ENCODE measurements at places on chromosomes 5 and 9.

DNA sequence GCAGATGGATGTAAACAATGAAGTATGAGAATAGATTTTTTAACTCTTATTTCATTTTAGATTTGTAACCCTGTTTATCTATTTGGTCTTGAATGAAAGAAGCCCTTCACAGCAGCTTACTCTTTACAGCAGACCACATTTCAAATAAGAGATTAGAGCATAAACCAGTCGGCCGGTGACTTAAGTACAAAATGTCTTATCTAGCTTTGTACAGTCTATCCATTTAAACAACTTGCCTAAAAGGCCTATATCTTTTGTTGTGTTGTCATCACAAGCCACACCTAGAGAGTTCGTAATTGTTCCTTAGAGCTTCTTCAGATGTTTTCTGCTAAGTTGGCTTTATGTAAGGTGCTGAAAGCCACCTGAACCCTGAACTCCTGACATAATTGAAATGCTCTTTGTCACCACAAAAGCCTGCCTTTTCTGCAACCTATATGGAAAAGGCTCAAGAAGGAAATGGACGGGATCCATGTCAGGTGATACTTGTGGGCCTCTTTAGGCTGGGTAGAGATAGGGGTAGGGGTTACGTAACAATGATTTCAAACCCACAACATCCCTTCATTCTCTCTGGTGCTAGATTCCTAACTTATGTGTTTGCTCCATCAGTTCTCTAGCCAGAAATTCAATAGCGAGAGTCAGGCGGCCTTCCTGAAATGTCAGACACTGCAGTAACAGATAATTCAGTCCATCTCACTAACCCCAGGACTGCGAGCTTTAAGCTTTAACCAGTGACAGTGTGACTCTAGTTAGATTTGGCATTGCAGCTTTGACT lies 162.5 kb downstream of the CD180 start:
- no peak for DNase-seq

GRCh38 chr5:172800088-172800551 lies 29.1 kb upstream of the DUSP1 start:
- no peak for DNase-seq

- no peak for DNase-seq
Measured at GRCh38 chr5:73155271-73156222, 17.4 kb upstream of the TMEM174 start.

- DNase-seq: no peak
Measured at GRCh38 chr9:86464242-86464641, 110.0 kb upstream of the TUT7 start.

DNA sequence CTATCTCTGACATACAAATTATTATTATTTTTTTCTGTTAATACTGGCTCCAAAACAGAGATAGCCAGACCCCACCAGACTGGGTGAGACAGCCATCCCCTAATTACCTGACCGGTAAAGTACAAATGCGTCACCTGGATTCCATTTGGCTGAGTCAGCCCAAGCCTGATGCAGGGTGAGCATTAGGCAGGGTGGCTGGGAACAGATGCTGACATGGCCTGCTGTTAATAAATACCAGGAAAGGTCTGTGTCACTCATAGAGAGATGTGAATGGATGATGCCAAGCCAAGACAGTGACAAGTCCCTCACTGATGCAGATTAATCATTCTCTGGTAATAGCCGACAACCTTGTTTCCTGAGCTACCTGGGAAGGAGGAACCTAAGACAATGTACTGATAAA lies 183.5 kb downstream of the TRIM32 start:
- DNase-seq: no peak

GRCh38 chr9:95522871-95523370 lies 6.2 kb upstream of the PTCH1 start:
- DNase-seq: no peak

- DNase-seq: no peak
Measured at GRCh38 chr5:88355490-88356050, 86.9 kb upstream of the TMEM161B start.

DNA sequence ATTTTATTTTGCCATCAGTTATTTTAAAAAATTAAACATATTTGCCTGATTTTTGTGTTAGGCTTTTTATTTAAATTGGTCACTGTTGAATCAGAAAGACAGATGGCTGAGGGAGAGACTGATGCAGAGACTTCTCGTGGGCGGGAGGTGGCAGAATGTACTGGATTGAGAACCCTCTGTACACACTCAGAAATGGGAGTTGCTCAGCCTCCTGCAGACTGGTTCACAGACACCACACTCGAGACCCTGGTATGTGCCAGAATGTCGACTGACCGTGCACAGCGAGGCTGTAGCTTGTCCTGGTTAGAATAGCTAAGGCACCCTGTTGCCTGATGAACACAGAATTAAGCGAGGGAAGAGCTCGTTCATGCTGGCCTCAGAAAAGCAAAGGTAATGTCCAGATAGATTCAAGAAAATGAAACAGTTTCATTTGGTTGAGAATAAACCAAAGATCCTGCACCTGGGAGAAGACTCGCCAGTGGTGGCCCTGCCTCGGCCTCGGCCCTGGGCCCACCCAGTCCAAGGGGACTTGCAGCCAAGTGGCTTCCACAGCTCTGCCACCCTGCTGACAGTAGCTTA lies 71.3 kb upstream of the OTULINL start:
- DNase-seq: no peak

DNA sequence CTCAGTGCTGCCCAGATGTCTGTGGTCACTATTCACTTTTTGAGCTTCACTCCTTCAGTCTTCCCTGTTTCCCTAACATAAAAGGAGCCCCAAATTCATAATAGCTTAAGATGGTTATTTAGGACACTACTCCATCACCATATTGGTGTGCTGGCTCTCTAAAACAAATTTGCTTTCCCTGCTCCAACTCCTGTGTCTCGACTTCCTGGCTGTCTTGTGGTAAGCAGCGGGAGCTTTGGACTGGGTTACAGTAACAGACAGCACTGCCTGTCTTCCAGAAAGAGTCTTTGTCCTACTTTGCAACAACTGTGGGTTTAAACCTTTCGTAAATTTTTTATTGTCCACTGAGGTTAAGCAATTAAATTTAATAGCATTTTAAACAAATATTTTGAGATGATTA lies 389.4 kb downstream of the CDH9 start:
- no peak for DNase-seq

- DNase-seq: no peak
Measured at GRCh38 chr5:124604419-124604818, 142.0 kb downstream of the ZNF608 start.

DNA sequence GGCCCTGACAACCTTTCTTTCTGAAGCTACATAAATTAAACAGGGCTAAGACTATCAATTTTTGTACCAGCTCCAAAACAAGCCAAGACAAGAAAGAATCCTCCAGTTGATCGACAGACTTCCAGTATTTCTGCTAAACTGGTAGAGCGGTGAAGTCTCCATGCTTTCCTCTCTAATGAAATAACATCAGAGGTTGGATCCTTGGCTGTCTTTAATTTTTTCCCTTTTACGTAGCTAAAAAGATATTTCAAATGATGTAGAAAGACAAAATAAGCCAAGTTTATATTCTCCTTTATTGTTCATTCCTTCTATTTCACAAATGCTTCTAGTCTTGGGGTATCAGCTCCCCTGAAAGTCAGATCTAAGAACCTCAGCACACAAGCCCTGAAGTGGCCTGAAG lies 434.9 kb downstream of the NFIB start:
- DNase-seq: no peak

DNA sequence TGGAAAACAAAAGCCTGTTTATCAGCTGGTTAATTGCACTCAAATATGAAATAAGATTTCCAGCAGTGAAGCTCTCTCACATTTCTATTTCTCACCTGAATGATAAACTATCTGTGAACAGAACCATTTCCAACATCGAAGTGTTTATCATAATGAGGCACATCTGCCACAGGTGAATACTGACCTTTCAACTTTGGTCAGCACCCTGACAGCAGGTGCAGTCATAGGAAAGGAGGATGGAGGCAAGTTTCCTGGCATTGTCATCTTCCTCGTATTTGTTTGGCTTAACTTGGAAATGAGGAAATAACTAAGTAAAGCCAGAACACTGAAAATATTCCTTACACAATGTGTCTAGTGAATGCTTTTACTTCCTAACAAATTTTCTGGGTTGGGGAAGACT lies 716.4 kb downstream of the NR2F1-AS1 start:
- DNase-seq: no peak

Data from stimulated activated CD8-positive, alpha-beta memory T cell treated with anti-CD3 and anti-CD28 coated beads, Interleukin-15, amount 100 ng/mL, for 1 hour (primary cell).